Epithelial cell of umbilical artery (primary cell): ENCODE measurements at places on chromosomes 5 and 9. TPM values are rescaled to one million over a fixed set of nuclear protein-coding genes. Genes with fewer than 3 reads are reported as not detected.

Gene PCDHA8
- 0.15 TPM in 1 of 2 replicates, not detected in the other for total RNA-seq

Gene INSL6
- not detected in 2 replicates for total RNA-seq

Gene WNK2
- not detected in 2 replicates for total RNA-seq

Gene SLC28A3
- total RNA-seq = not detected in 2 replicates

Gene AK1
- total RNA-seq = 30.1 and 43.5 TPM in 2 replicates

Gene PCDHA7
- total RNA-seq = 0.15 and 0.32 TPM in 2 replicates

Gene TMEM215
- not detected in 2 replicates for total RNA-seq

Gene FCN2
- not detected in 2 replicates for total RNA-seq

Gene IFNA2
- total RNA-seq = not detected in 2 replicates

Gene RAB3C
- under 0.01 TPM in 1 of 2 replicates, not detected in the other for total RNA-seq

Gene SCGB3A2
- not detected in 2 replicates for total RNA-seq

Gene PFN3
- total RNA-seq = not detected in 2 replicates

Gene TCF7
- total RNA-seq = 0.15 and 0.65 TPM in 2 replicates

Gene GNA14
- total RNA-seq = 0.97 and 8.4 TPM in 2 replicates

Gene MAT2B
- 111 and 142 TPM in 2 replicates for total RNA-seq

Gene IL17B
- 0.91 TPM in 1 of 2 replicates, not detected in the other for total RNA-seq

Gene FAM174A
- total RNA-seq = 27.0 and 35.9 TPM in 2 replicates

Gene NAA35
- total RNA-seq = 24.2 and 24.4 TPM in 2 replicates

Gene ANKRD18B
- 2.6 and 6.2 TPM in 2 replicates for total RNA-seq

Gene CLTB
- 145 and 173 TPM in 2 replicates for total RNA-seq

Gene IRX1
- under 0.01 TPM in 1 of 2 replicates, not detected in the other for total RNA-seq

Gene ANKRD33B
- 3.2 and 7.4 TPM in 2 replicates for total RNA-seq

Gene EGFL7
- 532 and 626 TPM in 2 replicates for total RNA-seq

Gene PCDHGA4
- 1.7 and 1.9 TPM in 2 replicates for total RNA-seq

Gene DPP7
- 63.1 and 69.8 TPM in 2 replicates for total RNA-seq

Gene PCDHGA8
- 0.46 and 0.97 TPM in 2 replicates for total RNA-seq

Gene PFDN1
- 70.4 and 116 TPM in 2 replicates for total RNA-seq
